ENCODE measurements at places on chromosomes 12 and 14.

- DNase-seq = no peak
Observed at GRCh38 chr12:53208435-53208834, 1.4 kb upstream of the ITGB7 start.

- no peak for DNase-seq
Observed at GRCh38 chr14:76491172-76491930, 115.4 kb downstream of the ESRRB start.

DNA sequence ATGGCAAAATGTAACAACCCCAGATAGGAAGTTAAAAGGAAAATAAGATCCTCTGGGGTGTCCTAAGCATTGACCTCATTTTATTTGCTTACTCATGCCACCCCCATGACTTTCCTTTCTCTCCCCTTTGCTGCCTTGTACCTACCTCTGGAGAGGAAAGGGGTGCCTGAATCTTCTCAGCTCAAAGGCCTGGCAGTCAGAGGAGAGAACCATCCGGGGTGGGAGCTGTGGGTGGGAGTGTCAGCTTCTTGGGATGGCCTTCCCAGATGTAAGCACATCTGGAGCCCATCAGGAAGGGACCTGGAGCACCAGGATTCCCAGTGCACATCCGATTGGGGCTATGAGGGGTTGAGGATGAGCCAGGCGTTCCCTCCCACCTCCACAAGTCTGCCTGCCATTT is 5.2 kb upstream of the ITGA5 start:
- DNase-seq = no peak

DNA sequence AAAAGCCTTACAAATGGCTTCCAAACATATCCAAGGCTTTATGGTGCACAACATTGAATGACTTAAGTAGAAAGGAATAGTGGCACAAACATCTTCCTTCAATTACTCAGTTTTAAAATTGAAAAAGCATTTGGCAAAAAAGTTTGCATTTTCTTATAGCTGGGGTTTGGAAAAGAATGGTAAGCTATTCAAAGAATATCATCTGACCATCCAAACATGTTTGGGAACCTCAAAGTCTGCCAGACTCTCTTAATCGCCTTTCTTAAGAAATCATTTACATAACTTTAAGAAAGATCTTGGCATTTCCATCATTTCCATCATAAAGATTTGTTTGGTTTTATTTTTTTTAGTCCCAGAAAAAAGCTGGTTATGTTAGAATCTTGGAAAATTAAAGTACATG is 210.1 kb upstream of the PELI2 start:
- no peak for DNase-seq

DNA sequence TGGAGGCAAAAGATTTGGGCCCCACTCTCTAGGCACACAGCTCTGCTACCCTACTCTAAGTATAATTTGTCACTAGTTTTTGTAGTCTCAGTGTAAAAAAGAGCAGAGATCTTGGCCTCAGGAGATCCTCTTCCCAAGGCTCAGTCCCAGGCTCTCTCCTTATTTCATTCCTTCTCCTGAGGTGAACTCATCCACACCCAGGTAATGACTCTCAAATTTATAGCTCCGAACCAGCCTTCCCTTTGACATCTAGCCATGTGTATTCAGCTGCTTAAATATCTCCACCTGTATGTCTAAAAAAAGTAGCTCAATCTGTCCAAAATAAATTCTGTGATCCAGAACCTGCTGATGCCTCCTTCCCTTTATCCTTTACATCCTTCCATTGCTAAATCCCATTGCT is 173.5 kb upstream of the HIF1A start:
- no peak for DNase-seq
